Stimulated activated CD8-positive, alpha-beta memory T cell treated with anti-CD3 and anti-CD28 coated beads, Interleukin-4, amount 100 ng/mL, for 1 hour (primary cell): ENCODE measurements at places on chromosomes 12 and 14.
A peak's percentile ranks its signal among the peaks of the same experiment; 100 is the strongest.

DNA sequence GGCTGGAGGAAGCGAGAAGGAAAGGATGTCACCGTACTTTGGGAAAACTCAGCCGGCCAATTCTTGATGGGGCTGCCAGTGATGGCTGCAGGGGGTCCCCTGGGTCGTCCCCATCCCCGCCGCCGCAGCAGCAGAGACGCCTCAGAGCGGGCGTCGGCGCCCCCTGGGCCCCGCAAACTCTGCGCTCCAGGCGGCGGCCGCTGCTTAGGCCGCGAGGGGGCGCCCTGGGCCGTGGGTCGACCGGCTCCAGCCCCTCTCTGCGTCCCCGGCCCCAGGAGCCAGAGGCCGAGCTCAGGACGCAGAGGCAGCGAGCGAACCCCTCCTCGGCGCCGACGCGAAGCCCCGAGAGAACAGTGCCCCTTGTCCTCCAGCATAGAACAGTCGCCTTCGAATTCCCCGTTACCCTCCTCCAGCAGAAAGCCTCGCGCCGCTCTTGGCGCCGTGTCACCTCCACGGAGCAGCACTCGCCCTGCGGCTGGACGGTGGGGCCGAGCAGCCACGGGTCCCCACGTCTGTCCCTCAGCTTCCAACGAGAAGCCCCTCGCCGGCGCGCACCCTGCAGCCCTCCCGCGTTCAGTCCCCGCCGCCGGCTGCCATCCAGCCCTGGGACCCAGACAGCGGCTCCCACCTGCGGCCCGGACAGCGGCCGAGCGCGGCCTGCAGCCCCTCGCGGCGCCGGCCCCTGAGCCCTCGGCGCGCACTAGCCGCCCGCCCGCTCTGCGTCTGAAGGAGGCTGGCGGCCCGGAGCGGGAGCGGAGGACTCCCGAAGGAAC, 106.6 kb downstream of the PRICKLE1 start:
- DNase-seq, result no peak

DNA sequence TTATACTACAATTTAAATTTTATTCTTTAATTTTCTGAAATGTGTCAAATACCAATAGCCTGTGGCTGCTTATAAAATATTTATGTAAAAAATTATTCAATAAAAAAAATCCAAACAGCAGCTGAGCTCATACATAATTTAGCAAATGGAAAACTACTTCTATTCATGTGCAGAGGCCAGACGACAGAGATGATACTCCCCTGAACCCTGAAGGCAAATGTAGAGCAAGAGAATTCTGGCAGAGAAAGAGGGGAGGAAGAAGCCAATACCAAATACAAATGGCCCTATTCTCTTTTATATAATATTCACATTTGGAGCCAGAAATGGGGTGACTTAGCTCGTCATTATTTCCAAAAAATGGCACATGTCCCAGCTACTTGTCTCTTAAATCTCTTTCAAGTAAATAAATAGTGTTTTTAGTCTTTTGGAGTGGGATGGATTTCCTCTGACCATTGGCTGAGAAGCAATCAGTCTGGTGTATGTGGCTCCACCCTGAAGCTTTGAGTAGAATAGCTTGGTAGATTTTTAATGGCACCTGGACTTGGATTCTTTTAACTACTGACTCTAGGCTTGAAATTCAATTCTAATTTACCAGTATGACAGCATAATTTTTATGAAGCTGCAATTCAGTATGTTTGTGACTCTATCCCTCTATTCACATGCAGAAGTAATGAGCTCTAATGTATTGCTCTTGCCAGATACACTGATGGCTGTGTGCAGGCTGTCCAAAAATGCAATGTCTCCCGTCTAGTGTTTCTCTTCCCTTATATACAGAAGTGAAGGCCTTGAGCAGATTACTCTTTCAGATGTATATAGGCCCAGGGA, 113.4 kb upstream of the SCAF11 start:
- no peak for DNase-seq

GRCh38 chr12:105983622-105984320, 155.0 kb downstream of the NUAK1 start:
- no peak for DNase-seq

GRCh38 chr14:103019826-103020225, 37.5 kb downstream of the CDC42BPB start:
- no peak for DNase-seq

DNA sequence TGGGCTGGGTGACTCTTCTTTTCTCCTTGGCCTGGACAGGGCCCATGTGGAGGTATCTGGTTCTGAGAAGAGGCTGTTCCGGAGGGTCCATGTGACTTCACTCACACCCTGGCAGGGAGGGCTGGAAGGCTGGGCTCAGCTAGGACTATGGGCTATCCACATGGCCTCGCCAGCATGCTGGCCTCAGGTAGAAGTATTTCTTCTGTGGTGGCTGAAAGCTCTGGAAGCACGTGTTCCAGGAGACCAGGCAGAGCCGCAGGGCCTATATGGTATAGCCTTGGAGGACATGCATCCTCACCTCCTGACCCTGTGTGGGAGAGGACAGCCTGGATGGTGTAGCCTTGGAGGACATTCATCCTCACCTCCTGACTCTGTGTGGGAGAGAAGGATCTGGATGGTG, 38.2 kb upstream of the FZD10 start:
- DNase-seq, result no peak

DNA sequence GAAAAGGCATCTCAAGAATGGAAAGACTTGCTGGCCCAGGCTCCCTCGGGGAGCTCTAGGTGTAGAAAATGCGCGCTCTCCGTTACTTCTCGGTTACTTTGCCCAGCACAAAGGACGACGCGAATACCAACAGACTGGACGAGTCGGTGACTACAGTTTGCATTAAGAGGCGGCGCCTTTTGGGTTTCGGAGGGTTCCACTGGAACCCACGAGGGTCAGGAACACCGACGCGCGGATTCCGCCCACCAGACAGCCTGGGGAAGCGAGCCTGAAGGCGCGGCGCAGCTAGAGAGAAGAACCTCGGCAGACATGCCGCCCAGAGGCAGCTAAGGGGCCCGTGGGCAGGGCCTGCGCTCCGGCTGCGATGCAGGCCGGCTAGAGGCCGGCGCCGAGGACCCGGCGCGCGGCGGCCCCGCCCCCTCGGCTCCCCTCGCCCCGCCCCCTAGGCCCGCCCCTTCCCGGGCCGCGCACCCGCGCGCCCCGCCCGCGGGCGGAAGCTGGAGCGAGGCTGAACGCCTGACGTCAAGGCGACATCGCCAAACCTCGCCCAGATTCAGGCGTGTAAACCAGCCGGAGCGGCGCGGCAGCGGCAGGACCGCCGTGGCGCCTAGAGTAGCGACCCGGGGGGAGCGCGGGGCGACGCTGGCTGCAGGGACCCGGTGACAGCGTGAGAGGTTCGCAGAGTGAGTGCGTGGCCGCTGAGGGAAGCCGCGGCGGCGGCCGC, at the start of gene RAP1B:
Gene RAP1B (plus strand): TSS at position 530 of the 724 bp plus-strand sequence. CDS start 37,826 bp downstream, outside the sequence.
- DNase-seq, result peak; percentile 77

- no peak for DNase-seq
Observed at GRCh38 chr12:105960319-105961083, 178.3 kb downstream of the NUAK1 start.

- DNase-seq, result no peak
Observed at GRCh38 chr14:102279688-102280348, 25.1 kb downstream of the MOK start.

DNA sequence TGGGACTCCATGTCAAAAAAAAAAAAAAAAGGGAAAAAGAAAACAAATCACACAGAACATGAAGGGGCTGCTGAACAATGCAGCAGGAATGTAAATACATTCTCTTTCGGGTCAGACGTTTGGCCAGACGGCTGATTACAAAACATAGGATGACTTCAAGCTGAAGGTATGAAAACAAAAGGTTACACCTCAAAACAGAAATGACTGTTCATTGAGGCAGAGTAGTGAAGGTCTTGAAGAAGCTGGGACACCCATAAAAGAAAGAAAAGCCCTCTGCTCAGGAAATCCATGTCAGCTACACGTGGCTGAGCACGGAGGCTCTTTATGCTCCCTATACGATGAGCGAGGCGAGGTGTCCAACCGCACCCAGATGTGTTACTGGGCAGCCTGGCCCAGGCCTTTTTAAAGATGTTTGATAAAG, 37.7 kb downstream of the FGD4 start:
- DNase-seq, result no peak

DNA sequence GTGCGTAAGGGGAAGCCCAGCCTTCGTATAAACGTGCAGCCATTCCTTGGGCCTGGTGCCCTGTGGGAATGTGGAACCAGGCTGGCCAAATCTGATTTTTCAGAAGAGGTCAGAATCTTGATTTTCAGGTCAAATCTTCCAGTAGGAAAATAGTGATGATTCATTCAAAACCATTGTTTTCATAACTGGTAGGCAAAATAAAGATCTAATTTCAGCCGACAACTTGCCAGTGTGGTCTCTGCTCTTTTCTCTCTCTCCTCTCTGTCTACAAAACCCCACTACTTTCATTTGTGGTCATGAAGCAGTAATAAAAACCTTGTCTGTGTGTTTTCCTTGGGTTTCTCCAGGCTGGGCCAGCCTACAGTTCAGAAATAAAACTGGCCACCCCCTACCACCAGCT, 135.1 kb downstream of the RBM19 start:
- DNase-seq, result no peak

DNA sequence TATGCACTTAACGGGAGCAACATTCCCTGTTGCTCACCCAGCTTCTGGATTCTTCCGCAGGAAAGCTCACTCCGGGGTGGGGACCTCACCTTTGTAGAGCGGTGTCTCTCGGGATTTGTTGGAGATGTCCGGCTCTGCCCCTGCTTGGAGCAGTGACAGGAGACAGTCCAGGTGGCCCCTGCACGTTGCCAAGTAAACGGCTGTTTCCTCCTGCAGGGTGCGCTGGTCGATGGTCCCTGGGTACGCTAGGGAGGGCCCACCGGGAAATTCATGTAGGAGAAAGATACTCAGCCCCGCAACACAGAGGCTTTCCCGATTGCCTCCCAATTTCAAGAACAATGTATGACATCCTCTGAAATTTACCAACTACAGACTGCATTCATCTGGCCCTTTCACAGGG, 23.1 kb downstream of the ASB2 start:
- DNase-seq, result no peak

- no peak for DNase-seq
Observed at GRCh38 chr14:88044776-88045446, 40.0 kb downstream of the GPR65 start.
